ENCODE measurements at places on chromosomes 12 and 14.
A peak's percentile ranks its signal among the peaks of the same experiment; 100 is the strongest.

DNA sequence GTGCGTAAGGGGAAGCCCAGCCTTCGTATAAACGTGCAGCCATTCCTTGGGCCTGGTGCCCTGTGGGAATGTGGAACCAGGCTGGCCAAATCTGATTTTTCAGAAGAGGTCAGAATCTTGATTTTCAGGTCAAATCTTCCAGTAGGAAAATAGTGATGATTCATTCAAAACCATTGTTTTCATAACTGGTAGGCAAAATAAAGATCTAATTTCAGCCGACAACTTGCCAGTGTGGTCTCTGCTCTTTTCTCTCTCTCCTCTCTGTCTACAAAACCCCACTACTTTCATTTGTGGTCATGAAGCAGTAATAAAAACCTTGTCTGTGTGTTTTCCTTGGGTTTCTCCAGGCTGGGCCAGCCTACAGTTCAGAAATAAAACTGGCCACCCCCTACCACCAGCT is 135.1 kb downstream of the RBM19 start:
- DNase-seq = no peak

- no peak for DNase-seq
Observed at GRCh38 chr14:36301159-36301558, 19.3 kb downstream of the MBIP start.

DNA sequence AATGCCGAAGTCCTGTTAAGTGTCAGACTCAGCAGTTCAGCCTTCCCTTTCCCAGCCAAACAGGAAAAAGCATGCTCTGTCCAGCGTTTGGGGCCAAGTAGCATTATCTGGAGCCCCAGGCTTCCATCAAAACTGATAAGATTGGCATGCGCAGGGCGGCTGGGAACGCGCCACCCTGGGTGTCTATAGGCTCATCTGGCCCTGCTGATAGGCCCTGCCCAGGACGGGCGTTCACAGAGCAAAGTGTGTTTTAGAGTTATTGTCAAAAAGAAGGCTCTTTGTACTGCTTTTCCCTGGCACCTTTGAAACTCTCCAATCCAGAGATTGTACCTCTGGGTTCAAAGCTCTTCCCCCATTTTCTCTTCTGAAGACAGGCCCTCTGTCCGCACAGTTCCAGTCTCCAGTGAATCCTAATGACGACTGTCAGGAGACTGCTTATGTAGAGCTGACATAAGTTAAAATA is at the start of gene ART4:
ART4 (minus strand) TSS at position 102 of the 463 bp plus-strand sequence. CDS start 413 bp downstream, outside the sequence.
- no peak for DNase-seq

GRCh38 chr12:121475279-121475678 is 75.4 kb downstream of the RNF34 start:
- DNase-seq = no peak

DNA sequence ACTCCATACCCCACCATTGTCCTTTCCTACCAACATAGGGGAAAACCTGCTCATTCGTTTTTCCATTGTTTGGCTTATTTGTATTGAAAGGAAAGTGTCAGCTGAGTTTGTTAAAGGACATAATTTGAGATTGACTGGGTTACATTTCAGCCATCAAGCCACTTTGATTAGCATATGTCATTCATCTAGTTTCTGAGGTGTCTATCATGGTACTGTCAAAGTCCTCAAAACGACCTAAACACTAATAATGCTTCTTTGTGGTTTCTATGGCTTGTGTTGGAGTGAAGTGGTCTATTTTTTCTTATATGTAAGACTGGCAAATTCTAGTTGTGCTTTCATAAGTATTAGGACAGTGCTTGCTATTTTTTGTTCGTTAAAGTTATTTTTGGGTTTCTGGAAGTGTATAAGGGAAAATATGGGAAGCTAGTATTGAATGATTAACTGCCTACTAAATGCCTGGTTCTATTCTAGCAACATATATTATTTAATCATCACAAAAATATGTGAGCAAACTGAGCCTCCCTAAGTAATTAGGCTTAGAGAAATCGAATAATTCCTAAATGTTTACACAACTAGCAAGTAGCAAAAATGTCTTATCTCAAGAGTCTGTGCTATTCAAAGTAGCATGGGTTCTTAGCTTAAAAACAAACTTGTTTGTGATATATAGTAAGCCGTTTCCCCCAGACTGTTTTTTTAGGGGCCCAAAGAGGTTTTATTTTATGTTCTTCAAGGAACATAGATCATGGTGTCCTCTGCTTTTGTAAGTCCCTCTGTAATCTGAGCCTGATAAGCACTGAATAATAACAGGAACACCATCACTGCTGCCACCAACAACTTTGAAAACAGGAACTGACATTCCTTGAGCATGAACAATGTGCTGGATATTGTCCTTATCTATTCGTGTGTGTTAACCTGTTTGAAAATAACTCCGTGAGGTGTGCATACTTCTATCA is 67.1 kb downstream of the DERA start:
- no peak for DNase-seq

DNA sequence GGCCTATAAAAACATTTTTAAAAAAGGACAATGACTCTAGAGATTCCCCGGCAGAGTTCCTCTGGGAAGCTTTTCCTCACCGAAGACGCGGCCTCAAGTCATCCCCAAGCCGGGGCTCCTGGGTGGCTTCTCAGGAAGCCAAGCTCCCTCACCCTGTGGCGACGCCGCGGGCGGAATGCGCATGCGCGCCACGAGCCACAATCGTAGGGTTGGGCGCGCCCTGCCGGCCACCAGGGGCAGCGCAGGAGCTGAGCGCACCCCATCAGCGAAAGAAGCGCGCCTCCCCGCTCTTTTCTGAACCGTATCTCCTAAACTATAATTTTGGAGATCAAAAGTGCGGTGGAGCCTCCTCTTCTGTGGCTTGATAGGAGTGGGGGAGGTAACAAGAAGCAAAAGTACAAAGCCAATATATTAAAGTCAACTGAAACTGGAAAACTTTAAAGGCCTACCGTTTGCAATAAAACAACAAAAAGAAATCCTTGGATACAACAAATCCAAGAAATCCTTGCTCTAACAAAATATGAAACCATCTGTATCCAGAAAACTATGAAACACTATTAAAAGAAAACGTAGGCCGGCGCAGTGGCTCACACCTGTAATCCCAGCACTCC is 17.4 kb upstream of the CHFR start:
- peak; percentile 91 for DNase-seq

GRCh38 chr12:110245369-110245772 is 35.7 kb upstream of the ATP2A2 start:
- peak; percentile 31 for DNase-seq

- no peak for DNase-seq
Observed at GRCh38 chr12:28235015-28235414, 44.8 kb downstream of the CCDC91 start.

GRCh38 chr14:68367536-68367935 is 425.3 kb downstream of the ZFP36L1 start:
- DNase-seq = no peak

GRCh38 chr14:75456069-75456996 is 28.5 kb downstream of the JDP2 start:
- DNase-seq = no peak

GRCh38 chr12:20400003-20400402 is 31.7 kb downstream of the PDE3A start:
- no peak for DNase-seq

DNA sequence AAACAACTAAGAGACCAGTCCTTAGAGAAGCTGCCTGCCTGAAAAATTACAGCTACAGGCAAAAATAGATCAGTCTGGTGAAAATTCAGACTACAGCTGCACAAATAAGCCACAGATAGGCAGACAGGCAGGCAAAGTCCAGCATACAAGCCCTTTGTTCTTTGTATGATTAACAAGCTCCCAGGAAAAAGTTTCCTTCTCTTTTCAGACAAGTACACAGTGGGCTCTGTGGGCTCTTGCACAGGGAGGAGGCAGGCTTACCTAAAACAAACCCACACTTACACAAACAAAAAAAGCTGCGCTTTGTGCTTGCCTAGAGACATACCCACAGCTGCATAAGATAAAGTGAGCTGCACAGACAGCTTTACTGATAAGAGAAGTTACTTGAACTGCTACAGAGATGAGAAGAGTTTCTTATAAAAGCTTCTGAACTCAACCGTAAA is 7.7 kb downstream of the OR6C68 start:
- no peak for DNase-seq

- no peak for DNase-seq
Observed at GRCh38 chr12:38890102-38890855, 15.1 kb downstream of the CPNE8 start.

DNA sequence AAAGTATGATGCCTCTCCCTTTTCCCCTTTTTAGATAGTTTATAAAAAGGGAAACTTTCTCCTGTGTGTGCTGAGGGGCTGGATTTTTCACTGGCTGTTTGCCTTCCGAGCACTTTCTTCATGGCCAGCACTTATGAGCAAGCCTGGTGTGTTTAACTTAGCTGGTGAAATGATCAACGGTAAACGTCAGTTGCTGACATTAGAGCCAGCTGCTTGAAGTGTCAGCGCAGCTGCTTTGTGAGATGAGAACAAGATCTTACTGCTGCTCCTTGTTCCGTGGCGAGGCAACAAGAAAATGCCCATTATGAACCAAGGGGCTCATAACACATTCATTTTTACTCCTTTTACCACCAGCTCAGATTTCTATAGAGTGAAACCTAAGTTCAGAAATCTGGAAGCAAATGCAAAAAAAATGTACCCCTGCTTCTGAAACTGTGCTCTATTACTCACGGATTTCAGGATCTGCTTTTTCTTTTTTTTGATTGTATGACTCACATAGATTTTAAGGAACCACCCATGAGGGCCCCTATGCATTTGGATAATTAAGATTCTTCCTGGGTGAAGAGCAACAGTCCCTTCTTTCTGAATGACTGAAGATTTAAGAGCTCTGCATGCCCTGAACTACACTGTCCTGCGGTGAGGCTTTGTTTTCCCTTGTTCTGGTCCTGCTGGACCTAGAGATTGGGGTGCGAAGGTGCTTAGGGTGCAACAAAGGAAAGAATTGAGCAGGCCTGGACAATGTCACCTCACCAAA is 74.3 kb upstream of the CPM start:
- DNase-seq = no peak

DNA sequence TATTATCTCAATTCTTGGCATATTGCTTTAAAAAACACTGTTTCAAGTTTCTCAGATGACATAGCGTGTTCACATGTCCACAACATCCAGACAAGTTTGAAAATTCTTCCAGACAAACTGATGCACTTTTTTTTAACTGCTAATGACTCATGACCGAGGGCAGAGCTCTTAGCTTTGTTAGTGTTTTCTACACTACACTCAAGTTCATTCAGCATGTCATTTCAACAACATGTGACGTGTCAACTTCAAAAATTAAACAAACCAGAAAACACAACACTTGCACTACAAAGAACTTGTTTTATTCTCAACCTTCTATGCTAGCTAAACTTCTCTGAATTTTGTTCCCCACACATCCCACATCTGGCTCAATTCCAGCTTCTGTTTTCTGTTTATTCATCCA is 1186.3 kb upstream of the FLRT2 start:
- DNase-seq = no peak

- DNase-seq = no peak
Observed at GRCh38 chr14:105577314-105577861, 51.0 kb downstream of the TMEM121 start.

GRCh38 chr12:49027846-49028555 is 9.4 kb upstream of the PRKAG1 start:
- no peak for DNase-seq

DNA sequence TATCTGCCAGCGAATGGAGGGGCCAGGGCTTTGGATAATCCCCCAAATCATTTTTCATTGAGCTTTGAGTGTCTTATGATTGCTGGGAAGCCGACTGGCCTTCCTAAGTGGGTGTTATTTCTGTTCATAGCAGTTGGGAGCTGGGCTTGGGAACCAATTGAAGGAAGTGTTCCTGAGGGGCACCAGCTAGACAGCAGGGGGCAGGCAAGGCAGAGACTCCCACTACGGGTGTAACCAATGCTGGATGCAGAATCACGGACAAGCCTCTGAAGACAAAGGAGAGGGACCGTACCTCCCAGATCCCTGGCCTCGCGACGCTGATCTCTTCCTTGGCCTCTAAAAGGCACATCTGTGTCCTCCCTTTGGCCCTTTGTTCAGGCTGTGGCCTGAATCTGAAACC is 149.0 kb upstream of the PRMT8 start:
- no peak for DNase-seq

GRCh38 chr12:3743803-3744202 is 9.1 kb downstream of the CRACR2A start:
- DNase-seq = no peak

- DNase-seq = no peak
Observed at GRCh38 chr12:71556875-71557274, 106.8 kb downstream of the ZFC3H1 start.

DNA sequence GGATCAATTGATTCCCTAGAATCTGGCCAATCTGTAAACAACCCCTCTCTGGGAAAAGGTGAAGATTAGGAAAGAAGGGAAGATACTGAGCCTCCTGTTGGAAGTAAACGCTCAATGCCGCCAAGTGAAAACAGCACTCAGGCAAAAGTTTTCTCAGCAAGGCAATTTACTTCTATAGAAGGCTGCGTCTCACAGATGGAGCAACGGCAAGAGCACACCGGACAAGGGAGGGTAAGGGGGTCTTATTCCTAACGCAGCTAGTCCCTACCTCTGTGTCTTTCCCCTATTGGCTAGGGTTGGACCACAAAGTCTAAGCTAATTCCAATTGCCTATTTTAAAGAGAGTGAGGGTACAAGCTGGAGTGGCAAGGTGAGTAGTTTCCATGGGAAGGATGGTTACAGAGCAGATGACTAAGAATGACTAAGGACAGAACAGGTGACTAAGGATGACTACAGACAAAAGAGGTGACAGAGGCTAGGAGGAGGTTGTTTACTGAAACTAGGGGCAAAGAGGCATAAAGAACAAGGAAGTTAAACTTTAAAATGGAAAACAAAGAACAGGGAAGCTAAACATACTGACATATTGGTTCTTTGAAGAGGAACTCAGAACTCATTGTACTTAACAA is 5.6 kb upstream of the TTC9 start:
- DNase-seq = no peak

GRCh38 chr14:104144911-104145825 is 6.8 kb downstream of the KIF26A start:
- DNase-seq = no peak

DNA sequence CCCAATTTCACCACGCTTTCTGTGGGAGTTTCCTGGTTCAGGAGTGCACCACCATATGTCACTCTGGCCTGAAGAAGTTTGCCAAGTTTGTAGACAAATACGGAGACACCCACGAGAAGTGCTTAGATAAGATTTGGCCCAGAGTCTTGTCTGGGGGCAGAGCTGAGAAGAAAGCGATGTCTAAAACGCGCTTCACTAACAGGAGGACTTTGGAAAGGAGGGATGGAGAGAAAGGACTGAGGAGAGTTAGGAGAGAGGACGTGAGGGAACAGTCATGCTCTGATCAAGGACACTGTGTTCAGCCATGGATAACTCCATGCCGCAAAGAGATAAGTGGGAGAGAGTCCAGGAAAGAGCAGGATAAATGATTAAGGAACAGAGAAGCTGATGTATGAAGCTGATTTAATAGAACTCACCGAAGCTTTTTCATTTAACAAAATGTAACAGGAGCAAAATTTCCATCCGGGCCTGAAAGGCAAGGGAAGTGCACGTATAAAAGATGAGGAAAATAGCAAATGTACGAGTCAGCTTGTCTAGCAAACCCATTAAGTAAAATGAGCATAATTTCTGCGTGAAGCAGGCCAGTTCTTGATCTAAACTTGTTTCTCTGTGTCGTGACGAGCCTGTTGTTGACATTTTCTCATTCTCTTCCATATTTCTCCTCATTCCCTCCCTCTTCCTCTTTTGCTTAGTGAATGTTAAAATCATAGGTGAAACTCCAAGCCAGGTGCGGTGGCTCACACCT is 23.4 kb upstream of the MAP3K9 start:
- no peak for DNase-seq

GRCh38 chr12:97781342-97781741 is 318.7 kb downstream of the RMST start:
- DNase-seq = no peak

Measured in activated T-cell treated with anti-CD3 and anti-CD28 coated beads for 48 hours (primary cell).